ENCODE measurements at places on chromosomes 5 and 9.

DNA sequence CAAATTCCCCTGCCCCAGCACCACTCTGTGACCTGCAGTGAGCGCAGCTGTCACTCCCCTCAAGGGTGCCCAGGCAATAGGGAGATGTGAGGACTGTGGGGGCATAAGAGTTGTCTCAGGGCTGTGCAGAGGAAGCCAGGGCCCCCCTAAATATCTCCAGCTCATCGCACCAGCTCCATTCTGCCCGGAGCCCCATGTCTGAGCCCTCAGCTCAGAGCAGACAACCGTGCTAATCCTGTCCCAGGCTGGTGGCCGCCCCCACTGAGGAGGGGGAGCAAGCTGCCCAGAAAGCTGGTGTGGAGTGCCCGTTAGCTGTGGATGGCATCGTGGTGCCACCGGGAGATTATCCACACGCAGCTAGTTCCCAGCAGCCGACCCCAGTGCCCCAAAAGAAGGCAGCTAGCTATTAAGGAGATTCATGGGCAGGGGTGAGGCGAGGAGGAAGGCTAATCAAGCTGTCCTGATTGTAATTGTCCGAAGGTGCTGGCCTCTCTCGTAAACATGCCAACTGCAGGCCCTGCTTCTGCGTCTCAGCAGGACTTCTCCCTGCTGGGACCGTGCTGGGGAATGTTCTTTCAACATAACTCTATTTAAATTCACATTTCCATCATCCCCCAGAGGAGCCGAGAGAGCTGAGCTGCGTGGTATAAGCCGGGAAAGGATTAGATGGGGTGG, 17.0 kb upstream of the FIBCD1 start:
- no peak for DNase-seq

DNA sequence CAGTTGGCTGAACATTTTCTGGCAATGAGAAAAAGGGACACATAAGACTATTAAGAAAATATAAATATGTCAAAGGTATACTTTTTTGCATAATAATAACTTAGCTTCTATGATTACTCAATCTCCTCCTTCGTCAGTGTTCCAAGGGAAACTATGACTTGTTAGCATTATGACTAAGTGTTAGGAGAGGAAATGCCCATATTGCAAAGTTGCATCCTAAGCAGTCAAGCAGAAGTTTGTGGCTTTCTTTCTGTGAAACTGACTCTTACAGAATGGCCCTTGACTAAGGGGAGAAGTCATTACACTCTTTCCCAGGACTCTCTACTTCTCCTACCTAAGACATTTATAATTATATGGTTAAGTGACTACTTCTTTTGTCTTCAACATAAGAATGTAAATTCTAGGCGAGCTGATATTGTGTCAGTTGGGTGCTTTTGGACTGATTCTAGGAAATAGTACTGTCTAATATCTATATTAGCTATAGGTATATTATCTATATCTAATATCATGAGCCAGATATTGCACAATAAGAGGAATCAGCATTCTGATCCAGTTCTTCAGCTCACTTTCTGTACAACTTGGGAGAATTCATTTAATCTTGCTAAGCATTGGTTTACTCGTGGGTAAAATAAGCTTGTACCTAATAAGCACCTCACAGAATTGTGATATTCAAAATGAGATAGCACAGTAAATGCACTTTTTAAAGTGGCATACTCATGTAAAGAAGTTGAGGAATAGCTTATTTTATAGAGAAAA, 16.4 kb upstream of the SPINK6 start:
- DNase-seq = no peak

DNA sequence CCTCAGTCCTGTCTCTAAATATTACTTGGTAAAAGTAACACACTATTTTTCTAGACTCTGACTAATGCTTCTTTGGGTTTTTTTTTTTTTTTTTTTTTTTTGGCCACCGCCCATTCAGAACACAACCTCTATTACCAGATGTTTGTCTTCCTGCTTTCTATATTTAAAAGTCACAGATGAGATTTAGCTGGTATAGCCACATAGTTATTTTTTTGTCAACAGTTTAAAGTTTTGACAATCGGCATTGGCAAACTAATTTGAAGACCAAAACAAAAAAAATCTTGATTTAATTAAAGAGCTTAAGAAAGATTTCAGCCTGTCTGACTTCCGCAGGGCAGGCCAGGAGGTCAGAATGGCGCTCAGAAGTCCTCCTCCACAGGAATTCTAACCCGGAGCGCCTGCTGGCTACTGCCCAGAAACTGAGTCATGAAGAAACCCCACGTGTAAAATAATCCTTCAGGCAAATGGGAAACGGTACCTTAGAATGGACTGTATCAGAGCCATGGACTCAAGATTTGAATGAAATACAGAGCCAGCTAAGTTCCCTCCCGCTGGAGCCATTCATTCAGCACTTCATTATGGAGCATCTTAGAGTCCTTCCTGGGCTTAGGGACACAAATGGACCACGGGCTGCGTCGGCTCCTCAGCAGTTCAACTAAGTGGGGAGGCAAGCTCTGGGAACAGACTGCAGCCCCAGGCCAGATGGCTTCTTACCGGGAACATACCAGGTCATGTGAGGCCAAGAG, 55.6 kb downstream of the PTPDC1 start:
- peak; percentile 22 for DNase-seq

GRCh38 chr9:98665501-98665900, 43.2 kb downstream of the GABBR2 start:
- no peak for DNase-seq

- DNase-seq = no peak
Measured at GRCh38 chr5:124402144-124402581, 344.3 kb downstream of the ZNF608 start.
